ENCODE measurements at places on chromosomes 12 and 14. TPM values are rescaled to one million over a fixed set of nuclear protein-coding genes. Genes with fewer than 3 reads are reported as not detected.
A peak's percentile ranks its signal among the peaks of the same experiment; 100 is the strongest.

GRCh38 chr12:23860019-23860418 lies 89.5 kb downstream of the SOX5 start:
- DNase-seq = no peak
- H3K4me1 ChIP-seq = no peaks in the 10 kb centered on the region
- H3K4me3 ChIP-seq = no peak overlapping the region
- H3K36me3 ChIP-seq = no peaks in the 10 kb centered on the region
- no peak overlapping the region for H3K27ac ChIP-seq

CIDEB gene
- polyA plus RNA-seq = not detected

GRCh38 chr14:72663956-72664650 lies 229.8 kb downstream of the DPF3 start:
- H3K36me3 ChIP-seq = peaks cover 28% of the 10 kb centered on the region
- H3K4me3 ChIP-seq = no peak overlapping the region
- no peaks in the 10 kb centered on the region for H3K27me3 ChIP-seq
- no peak for DNase-seq
- peak overlapping the region; percentile 25 for H3K27ac ChIP-seq

- no peaks in the 10 kb centered on the region for H3K4me1 ChIP-seq
- peak; percentile 89 for DNase-seq
- no peak overlapping the region for H3K4me3 ChIP-seq
- no peak overlapping the region for H3K27ac ChIP-seq
- H3K36me3 ChIP-seq = no peaks in the 10 kb centered on the region
- H3K27me3 ChIP-seq = no peaks in the 10 kb centered on the region
These were observed 16.5 kb upstream of the RIMKLB start for GRCh38 chr12:8681129-8681884.

GRIP1 gene
- polyA plus RNA-seq = 2.6 TPM

DNA sequence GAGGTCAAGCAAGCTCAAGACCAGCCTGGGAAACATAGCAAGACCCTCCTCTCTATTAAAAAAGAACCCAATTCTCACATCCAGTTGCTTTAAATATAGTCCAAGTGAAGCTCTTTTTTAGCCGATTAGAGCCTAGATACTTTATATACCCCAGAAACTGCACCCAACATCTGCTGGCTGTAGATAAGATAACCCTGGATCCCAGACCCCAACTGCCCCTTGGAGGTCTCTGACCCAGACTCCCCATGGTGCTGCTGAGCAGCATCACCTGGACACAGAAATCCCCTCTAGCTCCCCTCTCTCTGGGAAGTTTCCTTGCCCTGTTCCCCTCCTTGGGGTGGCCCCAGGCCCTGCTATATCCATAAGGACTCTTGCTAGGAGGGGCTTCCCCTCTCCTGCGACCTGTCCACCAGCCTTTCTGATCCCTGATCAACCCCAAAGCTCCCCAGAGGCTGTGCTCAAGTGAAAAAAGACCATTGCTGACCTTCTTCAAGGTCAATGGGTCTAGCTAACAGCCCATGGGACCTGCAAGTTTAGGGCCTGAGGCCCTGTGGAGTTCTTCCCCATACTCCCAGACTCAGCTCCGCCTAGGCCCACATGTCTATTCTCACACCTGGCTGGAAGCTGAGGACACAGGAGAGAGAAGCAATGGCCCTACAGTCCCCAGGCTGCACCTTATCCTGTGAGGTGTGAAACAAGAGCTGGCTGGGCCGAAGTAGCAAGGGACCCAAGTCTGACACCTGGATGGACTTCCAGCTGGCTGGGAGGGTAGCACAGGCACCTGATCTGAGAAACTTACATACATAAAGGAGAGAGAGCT lies 56.2 kb downstream of the ARL6IP4 start:
- H3K36me3 ChIP-seq = no peaks in the 10 kb centered on the region
- H3K4me3 ChIP-seq = no peak overlapping the region
- no peak for DNase-seq
- peaks cover 16% of the 10 kb centered on the region for H3K4me1 ChIP-seq
- no peaks in the 10 kb centered on the region for H3K27me3 ChIP-seq

DNA sequence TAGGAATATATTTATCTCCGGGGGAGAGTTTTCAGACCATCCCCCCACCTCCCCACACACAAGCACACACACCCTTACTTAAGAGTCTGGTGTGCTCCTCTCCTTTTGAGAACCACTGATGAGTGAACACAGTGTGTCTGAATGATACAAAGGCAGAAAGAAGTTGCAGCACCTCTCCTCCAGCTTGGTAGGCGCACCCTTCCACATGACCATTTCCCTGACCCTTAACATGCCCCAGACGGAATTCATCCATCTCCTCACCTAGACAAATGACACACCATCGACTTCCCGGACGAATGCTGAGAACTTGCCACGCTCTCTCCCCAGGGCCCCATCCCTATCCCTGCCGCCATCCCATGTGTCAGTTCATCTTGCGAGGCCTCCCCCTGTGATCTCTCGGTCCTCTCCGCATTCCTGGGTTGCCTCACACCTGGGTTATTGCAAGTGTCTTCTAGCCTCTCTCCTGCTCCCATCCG lies 3.9 kb downstream of the TNFRSF1A start:
- H3K4me1 ChIP-seq = peaks cover 48% of the 10 kb centered on the region
- H3K4me3 ChIP-seq = no peak overlapping the region
- no peak for DNase-seq
- no peaks in the 10 kb centered on the region for H3K27me3 ChIP-seq
- H3K36me3 ChIP-seq = peaks cover 2% of the 10 kb centered on the region

DNA sequence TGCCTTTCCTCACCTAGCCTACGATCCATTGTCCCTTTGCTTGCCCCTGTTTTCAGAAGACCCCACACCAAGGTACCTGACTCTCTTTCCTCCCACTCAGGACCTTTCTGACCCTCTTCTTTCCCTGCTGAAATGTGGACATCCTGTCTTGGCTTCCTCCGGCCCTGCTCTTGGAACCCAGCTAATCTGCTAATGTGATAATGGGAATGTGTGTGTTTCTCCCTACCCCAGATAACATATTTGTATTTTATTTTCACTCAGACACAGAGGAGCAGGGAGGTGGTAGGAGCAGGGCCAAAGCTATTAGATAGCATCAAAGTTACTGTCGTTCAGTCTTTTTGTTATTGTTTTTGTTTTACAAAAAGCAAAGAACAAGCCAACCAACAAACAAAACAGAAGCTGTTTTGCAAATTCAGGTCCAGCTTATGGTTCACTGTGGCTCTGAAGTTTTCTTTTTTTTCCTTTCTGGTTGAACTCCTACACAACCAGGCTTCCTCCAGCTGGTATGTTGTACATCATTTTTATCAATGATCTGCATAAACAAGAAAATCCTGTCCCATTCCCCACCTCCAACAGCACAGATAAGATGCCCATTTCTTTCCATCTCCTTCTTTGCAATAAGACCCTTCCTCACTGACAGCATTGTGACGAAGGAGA lies 137.3 kb downstream of the C12orf75 start:
- H3K4me1 ChIP-seq = no peaks in the 10 kb centered on the region
- DNase-seq = no peak
- H3K27me3 ChIP-seq = no peaks in the 10 kb centered on the region
- H3K4me3 ChIP-seq = no peak overlapping the region
- H3K36me3 ChIP-seq = no peaks in the 10 kb centered on the region

C12orf42 gene
- not detected for polyA plus RNA-seq

KCNA5 gene
- 1.4 TPM for polyA plus RNA-seq

- no peak for DNase-seq
- H3K4me3 ChIP-seq = no peak overlapping the region
- no peaks in the 10 kb centered on the region for H3K4me1 ChIP-seq
These were observed 43.5 kb downstream of the GTF2A1 start for GRCh38 chr14:81177225-81177624.

DNA sequence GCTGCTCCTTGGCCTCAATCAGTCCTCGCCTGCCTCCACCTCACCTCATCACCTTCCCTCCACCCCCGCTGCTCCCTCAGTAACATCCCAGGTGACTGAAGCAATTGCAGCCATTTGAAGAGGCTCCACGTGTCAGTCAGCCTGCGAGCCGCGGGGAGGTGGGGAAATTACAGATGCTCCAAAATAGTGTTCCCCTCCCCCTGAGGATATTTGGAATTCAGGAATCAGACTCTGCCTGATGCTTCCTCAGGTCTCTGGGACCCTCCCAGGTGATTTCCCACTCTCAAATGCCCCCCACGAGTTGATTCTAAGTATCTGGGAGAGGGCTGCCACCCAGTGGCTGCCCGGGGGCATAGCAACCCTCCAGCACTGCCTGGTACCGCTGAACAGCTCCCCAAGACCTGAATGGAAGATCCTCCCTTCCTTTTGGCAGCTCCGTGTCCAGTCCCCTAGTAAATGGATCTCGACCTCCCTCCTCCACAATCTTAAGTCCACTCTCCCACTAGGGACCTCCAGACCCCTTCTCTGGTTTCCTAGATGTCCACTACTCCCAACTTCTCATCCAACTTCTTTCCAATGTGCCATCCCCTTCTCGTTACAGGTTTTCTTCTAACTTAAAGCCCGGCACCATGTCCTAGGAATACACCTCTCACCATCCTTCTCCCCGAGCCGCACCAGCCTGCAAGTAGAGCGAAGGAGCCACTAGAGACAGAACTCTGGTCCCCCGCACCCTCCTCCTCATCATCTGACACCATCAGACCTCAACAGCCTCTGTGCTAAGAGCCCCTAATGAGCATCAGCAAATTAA lies 1.4 kb upstream of the ASIC1 start:
- H3K4me3 ChIP-seq = no peak overlapping the region
- H3K36me3 ChIP-seq = no peaks in the 10 kb centered on the region
- peaks cover 35% of the 10 kb centered on the region for H3K27me3 ChIP-seq
- no peak overlapping the region for H3K27ac ChIP-seq

All from cardiac muscle cell (in vitro differentiated cells and primary cell).